Tibial nerve (tissue), 4 donors: ENCODE measurements at places on chromosomes 1 and 21. TPM values are rescaled to one million over a fixed set of nuclear protein-coding genes. Genes with fewer than 3 reads are reported as not detected.

GRCh38 chr1:2251786-2252185 lies 23.7 kb downstream of the SKI start:
- no peak for DNase-seq

DNA sequence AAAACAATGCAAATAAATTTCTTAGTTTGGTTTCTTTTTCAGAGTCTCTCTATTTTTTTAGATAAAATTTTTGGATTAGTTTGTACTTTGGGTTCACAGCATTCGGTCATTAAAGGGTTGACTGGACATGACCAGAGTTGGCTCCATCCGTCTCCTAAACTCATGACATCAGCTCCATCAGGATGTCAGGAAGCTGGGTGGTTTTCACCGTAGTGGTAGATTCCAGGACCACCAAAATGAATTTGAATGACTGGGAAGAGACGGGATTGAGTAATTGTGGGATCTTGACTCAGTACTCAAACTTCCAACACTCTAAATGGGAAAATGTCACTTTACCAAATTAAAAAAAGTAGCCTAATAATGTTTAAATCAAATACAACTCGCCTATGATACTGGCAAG lies 279.2 kb upstream of the DUSP10 start:
- DNase-seq = no peak

GRCh38 chr1:99979091-99979490 lies 9.3 kb downstream of the SLC35A3 start:
- no peak for DNase-seq

Gene RPL22
- total RNA-seq = 166 TPM
